Right atrium auricular region (tissue), 2 donors: ENCODE measurements at places on chromosomes 16 and 17.
A peak's percentile ranks its signal among the peaks of the same experiment; 100 is the strongest.

DNA sequence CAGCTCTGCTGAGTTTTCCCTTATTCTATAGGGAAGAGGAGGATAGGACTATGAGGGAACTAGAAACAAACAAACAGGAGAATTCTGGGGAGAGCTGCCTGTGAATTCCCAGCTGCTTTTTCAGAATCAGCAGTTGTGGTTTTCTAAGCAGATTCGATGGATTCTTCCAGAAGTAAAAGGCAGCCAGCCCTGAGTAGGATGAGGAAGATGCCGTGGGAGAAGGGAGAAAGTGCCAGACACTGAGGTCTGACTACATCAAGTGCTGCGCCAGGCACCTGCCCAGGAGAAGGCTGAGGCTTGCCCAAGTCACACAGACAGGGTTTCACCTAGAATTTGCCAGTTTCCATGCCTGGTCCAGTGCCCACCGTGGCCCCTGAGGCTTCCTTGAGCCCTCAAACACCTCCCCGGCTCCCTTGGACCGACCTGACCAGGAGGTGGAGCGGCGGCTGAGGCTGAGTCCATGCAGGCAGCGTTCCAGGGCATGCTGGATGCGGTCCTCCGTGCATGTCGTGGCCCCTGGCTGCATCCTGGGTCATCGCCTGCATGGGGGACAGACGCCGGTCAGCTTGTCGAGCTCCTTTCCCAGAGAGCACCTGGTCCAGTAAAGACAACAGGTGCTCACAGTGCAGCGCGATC, 43.6 kb upstream of the PIK3R6 start:
- H3K4me1 ChIP-seq: no peaks in the 10 kb centered on the region
- no peak for DNase-seq
- no peaks in the 10 kb centered on the region for H3K27me3 ChIP-seq
- no peak overlapping the region for H3K27ac ChIP-seq
- no peaks in the 10 kb centered on the region for H3K36me3 ChIP-seq
- H3K4me3 ChIP-seq: no peak overlapping the region

- H3K27me3 ChIP-seq: no peaks in the 10 kb centered on the region
- no peaks in the 10 kb centered on the region for H3K4me1 ChIP-seq
- no peaks in the 10 kb centered on the region for H3K36me3 ChIP-seq
- DNase-seq: no peak
- H3K4me3 ChIP-seq: no peak overlapping the region
Measured at GRCh38 chr16:85583491-85584181, 29.5 kb upstream of the GSE1 start.

- H3K27ac ChIP-seq: no peak overlapping the region
- H3K4me1 ChIP-seq: peaks cover 11% of the 10 kb centered on the region
- no peak for DNase-seq
- H3K36me3 ChIP-seq: no peaks in the 10 kb centered on the region
Measured at GRCh38 chr16:49022351-49022963, 259.2 kb downstream of the CBLN1 start.

DNA sequence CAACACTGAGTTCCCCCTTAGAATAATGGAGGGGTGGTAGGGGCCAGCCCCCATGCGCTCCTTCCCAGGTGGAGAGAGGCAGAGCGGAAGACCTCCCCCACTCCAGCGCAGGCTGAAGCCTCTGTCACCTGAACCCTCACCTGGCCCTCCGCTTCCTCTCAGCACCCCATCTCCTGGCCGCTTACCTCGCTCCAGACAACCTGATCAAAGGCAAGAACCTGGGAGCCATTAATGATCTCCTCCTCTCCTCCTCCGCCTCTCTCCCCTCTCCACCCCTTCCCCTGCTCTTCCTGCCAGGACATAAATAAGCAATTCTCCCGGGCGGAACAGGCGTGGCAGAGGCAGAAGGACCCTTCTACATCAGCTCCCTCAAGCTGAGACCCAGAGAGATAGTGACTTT, 110.2 kb upstream of the LHX1 start:
- no peak overlapping the region for H3K27ac ChIP-seq
- no peak for DNase-seq
- no peaks in the 10 kb centered on the region for H3K36me3 ChIP-seq
- H3K4me1 ChIP-seq: no peaks in the 10 kb centered on the region

DNA sequence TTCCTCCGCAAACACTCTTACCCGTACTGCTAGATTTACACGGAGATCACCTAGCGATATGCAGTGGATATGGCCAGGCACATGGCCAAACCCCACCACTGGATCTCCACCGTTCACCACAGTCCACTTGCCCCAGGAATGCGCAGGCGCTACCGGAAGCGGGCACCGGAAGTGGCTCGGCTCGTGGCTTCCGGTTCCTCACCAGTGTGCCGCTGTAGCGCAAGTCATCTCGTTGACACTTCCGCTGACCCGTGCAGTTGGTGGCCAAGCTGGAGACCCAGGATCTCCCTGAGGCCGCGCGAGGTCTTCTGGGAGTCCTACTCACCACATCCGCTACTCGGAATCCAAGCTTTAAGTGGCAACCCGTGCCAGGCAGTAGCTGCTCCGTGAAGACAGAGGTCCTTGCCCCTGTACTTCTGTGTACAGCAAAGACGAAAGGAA, 11.5 kb downstream of the ZNF597 start:
- peaks cover 16% of the 10 kb centered on the region for H3K36me3 ChIP-seq
- H3K4me1 ChIP-seq: no peaks in the 10 kb centered on the region
- no peak overlapping the region for H3K27ac ChIP-seq
- no peak overlapping the region for H3K4me3 ChIP-seq
- no peak for DNase-seq

DNA sequence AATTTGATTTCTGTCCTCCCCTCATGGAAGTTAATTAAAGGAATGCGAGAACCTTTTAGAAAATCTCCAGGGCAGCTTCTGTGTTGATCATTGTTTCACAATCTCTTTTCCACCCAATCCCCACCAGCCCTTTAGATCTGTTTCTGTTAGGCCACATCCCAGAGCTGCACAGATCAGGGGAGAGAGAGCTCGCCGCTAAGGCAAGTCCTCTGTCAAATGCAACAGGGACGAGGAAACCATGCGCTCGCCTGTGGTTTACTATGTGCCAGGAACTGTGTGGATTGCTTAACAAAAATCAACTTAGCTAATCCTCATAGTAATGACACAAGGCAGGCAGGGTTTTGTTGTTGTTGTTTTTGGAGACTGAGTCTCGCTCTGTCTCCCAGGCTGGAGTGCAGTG, 115.4 kb downstream of the SALL1 start:
- DNase-seq: no peak
- no peak overlapping the region for H3K4me3 ChIP-seq
- no peak overlapping the region for H3K27ac ChIP-seq
- H3K4me1 ChIP-seq: no peaks in the 10 kb centered on the region

DNA sequence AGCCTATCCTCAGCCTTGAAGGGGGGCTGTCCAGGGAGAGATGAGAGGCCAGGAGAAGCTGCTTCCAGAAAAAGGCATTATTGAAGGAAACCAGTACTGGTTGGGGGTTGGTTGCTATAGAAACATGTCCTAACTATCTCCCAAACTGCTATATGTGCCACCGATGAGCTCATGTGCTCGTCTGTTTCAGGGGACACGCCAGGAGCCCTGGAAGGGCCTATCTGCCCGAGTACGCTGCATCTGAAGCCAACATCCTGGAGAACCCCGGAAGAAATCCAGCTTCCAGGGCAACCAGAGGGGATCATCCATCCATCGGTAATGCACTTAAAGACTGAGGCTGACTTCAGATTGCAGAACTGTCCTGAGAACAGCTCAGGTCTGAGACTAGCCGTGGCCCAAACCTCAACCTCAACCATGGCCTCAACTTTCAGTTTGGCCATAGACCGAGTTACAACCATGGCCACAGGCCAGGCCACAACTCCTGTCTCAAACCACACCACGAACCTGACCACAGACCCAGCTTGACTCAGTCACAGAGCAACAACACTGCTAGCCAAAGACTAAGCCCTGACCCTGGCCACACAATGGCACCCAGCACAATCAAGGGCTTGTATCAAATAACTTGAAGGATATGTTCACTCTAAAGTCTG, 10.2 kb downstream of the PITPNM3 start:
- H3K4me1 ChIP-seq: peaks cover 13% of the 10 kb centered on the region
- no peak for DNase-seq
- H3K36me3 ChIP-seq: no peaks in the 10 kb centered on the region
- H3K27me3 ChIP-seq: no peaks in the 10 kb centered on the region
- H3K4me3 ChIP-seq: no peak overlapping the region
- no peak overlapping the region for H3K27ac ChIP-seq

- H3K27me3 ChIP-seq: no peaks in the 10 kb centered on the region
- H3K4me1 ChIP-seq: no peaks in the 10 kb centered on the region
- no peak overlapping the region for H3K27ac ChIP-seq
- no peaks in the 10 kb centered on the region for H3K36me3 ChIP-seq
Measured at GRCh38 chr16:10300905-10301304, 85.0 kb upstream of the ATF7IP2 start.

GRCh38 chr17:6526362-6527152, 29.8 kb downstream of the PITPNM3 start:
- H3K27me3 ChIP-seq: no peaks in the 10 kb centered on the region
- no peak overlapping the region for H3K27ac ChIP-seq
- no peak for DNase-seq
- no peak overlapping the region for H3K4me3 ChIP-seq

GRCh38 chr17:74945543-74945942, 9.8 kb downstream of the OTOP3 start:
- no peaks in the 10 kb centered on the region for H3K36me3 ChIP-seq
- no peak overlapping the region for H3K4me3 ChIP-seq
- H3K27me3 ChIP-seq: no peaks in the 10 kb centered on the region
- DNase-seq: no peak

GRCh38 chr17:34354637-34355036, 1.6 kb upstream of the CCL13 start:
- no peaks in the 10 kb centered on the region for H3K27me3 ChIP-seq
- no peak for DNase-seq
- no peaks in the 10 kb centered on the region for H3K4me1 ChIP-seq
- no peak overlapping the region for H3K27ac ChIP-seq
- no peaks in the 10 kb centered on the region for H3K36me3 ChIP-seq
- H3K4me3 ChIP-seq: no peak overlapping the region

- H3K36me3 ChIP-seq: no peaks in the 10 kb centered on the region
- H3K27me3 ChIP-seq: no peaks in the 10 kb centered on the region
- peak overlapping the region; percentile 64 for H3K27ac ChIP-seq
- no peak overlapping the region for H3K4me3 ChIP-seq
- no peak for DNase-seq
- peaks cover 83% of the 10 kb centered on the region for H3K4me1 ChIP-seq
Measured at GRCh38 chr17:29143894-29144293, 36.3 kb downstream of the MYO18A start.

DNA sequence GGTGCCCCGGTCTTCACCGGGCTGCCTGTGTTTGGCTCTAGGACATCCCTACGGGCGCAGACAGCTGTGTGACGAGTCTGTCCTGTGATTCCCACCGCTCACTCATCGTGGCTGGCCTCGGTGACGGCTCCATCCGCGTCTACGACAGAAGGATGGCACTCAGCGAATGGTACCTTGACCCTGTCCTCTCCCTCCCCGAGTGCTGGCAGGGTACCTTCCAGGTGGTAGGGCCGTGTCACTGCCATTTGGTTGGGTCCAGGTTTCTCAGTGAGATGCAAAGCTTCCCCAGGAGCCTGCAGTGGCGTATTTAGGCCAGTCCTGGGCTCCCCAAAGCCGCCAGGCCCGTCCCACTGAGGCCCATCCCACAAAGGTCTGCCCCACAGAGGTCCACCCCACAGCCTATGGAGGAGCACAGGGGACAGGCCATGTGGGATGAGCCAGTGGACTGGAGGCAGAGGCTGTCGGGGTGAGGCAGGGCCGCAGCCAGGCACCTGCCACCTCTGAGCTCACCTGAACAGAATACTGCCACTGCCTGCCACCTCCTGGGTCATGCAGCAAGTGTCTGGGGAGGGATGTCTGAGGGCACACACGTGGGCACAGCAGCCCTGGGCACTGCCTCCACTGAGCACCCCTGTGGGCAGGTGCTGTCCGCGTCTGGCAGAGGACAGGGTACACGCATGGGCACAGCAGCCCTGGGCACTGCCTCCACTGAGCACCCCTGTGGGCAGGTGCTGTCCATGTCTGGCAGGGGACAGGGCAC, 31.4 kb upstream of the CHMP6 start:
- no peak for DNase-seq
- H3K27me3 ChIP-seq: no peaks in the 10 kb centered on the region
- peaks cover 39% of the 10 kb centered on the region for H3K4me1 ChIP-seq
- H3K4me3 ChIP-seq: no peak overlapping the region
- H3K27ac ChIP-seq: peak overlapping the region; percentile 92

DNA sequence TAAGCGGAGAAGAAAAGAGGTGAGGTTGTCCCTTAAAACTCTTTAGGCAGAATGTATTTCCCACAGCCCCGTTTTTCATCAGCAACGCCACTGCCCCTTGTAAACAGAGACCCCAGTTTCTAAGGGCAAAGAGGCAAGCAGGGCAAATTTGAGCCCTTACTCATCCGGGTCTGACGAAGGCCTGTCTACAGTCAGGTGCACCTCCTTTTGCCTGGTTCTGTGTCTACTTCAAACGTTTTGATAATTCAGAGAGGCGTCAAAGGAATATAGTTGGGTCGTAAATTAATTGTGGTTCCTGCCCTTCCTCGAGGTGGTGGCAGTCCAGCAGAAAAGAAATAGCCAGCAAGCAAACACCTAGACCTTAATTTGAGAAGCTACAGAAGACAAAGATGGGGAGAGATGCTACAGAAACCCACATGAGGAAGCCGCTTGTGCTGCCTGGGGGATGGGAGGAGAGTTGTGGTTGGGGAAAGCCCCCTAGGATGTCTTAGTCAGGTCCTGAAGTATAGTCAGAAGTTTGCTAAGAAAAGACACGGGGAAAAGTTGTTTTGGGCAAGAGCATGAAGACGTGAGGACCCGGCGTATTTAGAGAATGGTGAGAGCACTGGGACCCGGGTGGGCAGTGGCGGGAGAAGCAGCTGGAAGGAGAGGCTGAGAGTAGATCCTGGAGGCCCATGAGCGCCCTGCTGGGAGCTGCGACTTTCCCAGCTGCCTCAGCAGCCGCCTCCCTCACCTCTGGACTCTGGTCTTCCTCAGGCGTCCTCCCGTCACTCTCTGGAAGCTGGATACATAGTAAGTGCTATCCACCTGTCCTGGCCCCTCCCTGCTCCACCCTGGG, 2.4 kb downstream of the FBRS start:
- peak overlapping the region; percentile 99 for H3K27ac ChIP-seq
- H3K4me3 ChIP-seq: peak overlapping the region; percentile 92
- DNase-seq: no peak
- no peaks in the 10 kb centered on the region for H3K4me1 ChIP-seq

DNA sequence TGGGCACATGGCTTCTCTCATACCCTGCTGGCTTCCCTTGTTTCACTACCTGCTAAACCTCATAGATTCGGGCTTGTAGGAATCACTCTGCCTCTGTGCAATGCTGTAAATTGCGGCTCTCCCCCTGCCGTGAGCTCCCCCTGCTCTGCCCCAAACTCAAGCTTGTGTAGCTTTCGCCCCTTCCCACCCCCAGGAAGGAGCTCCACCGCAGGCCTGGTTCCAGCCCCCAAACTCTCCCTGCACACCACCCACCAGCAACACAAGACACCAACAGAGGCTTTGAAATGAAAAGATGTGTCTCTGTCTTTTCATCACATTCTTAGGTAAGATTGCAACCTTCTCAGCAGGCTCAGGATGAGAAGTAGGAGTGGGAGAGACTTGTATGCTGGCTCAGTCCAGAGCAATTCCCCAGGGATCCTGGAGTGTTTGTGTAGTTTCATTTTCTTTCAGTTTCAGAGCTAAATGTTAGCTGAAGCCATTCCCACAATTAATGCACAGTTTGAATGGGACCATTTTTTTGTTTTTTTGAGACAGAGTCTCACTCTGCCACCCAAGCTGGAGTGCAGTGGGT, 14.2 kb downstream of the CX3CL1 start:
- DNase-seq: no peak
- H3K36me3 ChIP-seq: peaks cover 3% of the 10 kb centered on the region
- H3K4me3 ChIP-seq: no peak overlapping the region
- H3K27ac ChIP-seq: no peak overlapping the region
